Osteocyte (in vitro differentiated cells): ENCODE measurements at places on chromosomes 3 and 15. TPM values are rescaled to one million over a fixed set of nuclear protein-coding genes. Genes with fewer than 3 reads are reported as not detected.
A peak's percentile ranks its signal among the peaks of the same experiment; 100 is the strongest.

The BFSP2 gene
- not detected in 2 replicates for total RNA-seq

The GP9 gene
- not detected in 2 replicates for total RNA-seq

GRCh38 chr3:183252973-183253527 is at the start of gene B3GNT5:
B3GNT5 (plus strand) TSS chr3:183253253; CDS start chr3:183269799, 16,546 bp downstream.
- H3K27me3 ChIP-seq, result no peaks in the 10 kb centered on the region
- H3K4me3 ChIP-seq, result peak within 1 kb of the TSS; percentile 88
- H3K27ac ChIP-seq, result peak within 1 kb of the TSS; percentile 91
- H3K4me1 ChIP-seq, result peaks cover 23% of the 10 kb centered on the region
- peaks cover 4% of the 10 kb centered on the region for H3K36me3 ChIP-seq

GRCh38 chr15:78130466-78131294 is 565 bp downstream of the CIB2 start:
- H3K27me3 ChIP-seq, result no peaks in the 10 kb centered on the region
- H3K4me3 ChIP-seq, result peak overlapping the region; percentile 71
- H3K4me1 ChIP-seq, result peaks cover 13% of the 10 kb centered on the region
- H3K36me3 ChIP-seq, result no peaks in the 10 kb centered on the region
- no peak for DNase-seq

DNA sequence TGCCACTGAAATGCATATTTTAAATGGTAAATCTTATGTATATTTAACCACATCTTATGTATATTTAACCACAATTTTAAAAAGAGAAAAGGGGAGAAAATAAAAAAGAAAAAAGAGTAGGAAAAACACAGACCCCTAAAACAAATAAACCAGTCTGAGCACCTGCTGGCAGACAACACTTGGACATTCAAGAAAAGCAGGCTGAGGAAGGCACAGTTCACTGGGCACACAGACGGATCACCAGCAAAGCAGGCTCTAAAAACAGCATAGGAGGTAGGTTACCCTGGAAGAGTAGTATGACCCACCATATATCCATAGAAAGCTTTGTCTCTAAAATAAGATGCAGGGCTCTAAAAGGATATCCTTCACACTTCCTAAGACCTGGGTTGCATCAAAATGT is 27.0 kb downstream of the AAGAB start:
- peaks cover 40% of the 10 kb centered on the region for H3K36me3 ChIP-seq
- H3K27ac ChIP-seq, result no peak overlapping the region
- H3K4me3 ChIP-seq, result no peak overlapping the region
- H3K27me3 ChIP-seq, result no peaks in the 10 kb centered on the region
- H3K4me1 ChIP-seq, result no peaks in the 10 kb centered on the region

GRCh38 chr3:195394024-195394423 is 48.8 kb downstream of the ACAP2 start:
- no peaks in the 10 kb centered on the region for H3K27me3 ChIP-seq
- no peak for DNase-seq
- H3K4me1 ChIP-seq, result peaks cover 14% of the 10 kb centered on the region
- H3K36me3 ChIP-seq, result no peaks in the 10 kb centered on the region

- peaks cover 8% of the 10 kb centered on the region for H3K36me3 ChIP-seq
- H3K27me3 ChIP-seq, result no peaks in the 10 kb centered on the region
- no peak for DNase-seq
Measured at GRCh38 chr15:55195996-55196395, 745 bp downstream of the RSL24D1 start.
